ENCODE measurements at places on chromosomes 12 and 14. TPM values are rescaled to one million over a fixed set of nuclear protein-coding genes. Genes with fewer than 3 reads are reported as not detected.

CHGA gene
- total RNA-seq = 9.6 TPM

CD69 gene
- 18.2 TPM for total RNA-seq

FGF6 gene
- not detected for total RNA-seq

SRRM4 gene
- total RNA-seq = not detected

AKAP6 gene
- total RNA-seq = 13.4 TPM

DNA sequence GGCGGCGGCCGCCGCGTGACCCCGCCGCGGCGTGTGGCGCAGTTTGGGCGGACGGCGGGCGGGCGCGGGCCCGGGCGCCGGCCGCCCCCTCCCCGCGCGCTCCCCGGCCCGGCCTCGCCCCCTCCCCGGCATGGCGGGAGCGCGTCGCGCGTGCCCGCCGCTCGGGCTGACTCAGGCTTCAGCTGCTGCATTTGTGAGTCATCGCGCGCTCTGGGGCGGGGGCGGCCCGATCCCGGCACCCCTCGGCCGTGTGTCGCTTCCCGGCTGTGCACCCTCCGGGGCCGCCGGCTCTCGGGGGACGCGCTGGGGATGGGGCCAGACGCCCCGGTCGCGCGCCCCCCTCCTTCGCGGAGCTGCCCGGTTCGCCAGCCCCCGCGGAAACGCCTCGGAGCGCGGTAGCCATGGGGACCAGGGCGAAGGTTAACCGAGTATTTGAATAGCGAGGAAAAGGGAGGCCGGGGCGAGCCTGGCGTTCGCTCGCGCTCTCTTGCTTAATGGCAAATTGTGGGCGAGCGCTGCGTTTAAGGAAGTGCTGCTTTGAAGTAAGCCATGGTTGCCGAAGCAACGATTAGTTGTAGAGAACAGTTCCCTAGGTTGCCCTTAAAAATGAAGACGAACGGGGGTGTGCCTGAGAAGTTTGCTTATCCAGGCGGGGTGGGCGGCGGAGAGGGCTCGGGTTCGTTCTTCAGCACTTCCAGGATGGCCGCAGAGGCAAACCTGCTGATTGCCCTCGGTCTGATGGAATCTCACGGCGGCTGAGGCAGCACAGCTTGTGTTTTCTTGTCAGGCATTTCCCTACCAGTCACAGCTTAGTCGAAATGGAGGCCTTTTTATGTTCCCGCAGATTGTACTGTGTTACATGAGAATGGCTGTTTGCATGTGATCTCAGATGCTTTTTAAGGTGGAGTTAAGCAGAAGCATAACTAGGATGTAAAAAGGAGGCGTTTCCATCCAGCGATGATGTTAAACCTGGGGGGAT lies 896 bp downstream of the EIF5 start:
- peaks cover 44% of the 10 kb centered on the region for H3K36me3 ChIP-seq
- peak overlapping the region; percentile 99 for H3K4me3 ChIP-seq
- H3K27me3 ChIP-seq = no peaks in the 10 kb centered on the region
- peak overlapping the region; percentile 100 for H3K27ac ChIP-seq

- no peaks in the 10 kb centered on the region for H3K27me3 ChIP-seq
- H3K36me3 ChIP-seq = no peaks in the 10 kb centered on the region
- H3K27ac ChIP-seq = no peak overlapping the region
- no peak for DNase-seq
These were observed 19.7 kb downstream of the CORO1C start for GRCh38 chr12:108711489-108712164.

DNA sequence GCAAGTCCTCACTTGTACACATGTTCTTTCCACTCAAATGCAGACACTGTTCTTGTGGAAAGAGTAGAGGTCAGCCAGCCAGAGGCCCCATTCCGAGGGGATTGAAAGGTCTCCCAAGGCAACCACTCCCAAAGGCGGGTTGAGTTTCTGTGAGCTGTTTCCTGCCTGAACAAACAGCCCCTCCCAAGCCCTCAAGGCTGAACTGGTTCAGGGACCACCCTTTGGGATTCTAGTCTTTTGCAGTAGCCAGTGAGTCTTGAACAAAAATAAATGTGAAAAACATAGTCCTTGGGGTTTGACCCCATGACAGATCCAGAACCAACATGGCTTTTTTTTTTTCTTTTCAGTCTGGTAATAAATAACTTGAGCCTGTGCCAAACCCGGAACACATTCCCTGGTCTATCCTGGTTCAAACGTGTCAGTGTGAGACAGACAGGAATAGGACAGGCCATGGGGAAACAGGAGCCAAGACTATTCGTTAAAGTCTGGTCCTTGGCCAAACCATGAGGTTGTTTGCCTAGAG lies 17.6 kb upstream of the STK38L start:
- no peaks in the 10 kb centered on the region for H3K4me1 ChIP-seq
- no peak overlapping the region for H3K4me3 ChIP-seq
- no peaks in the 10 kb centered on the region for H3K27me3 ChIP-seq
- H3K27ac ChIP-seq = no peak overlapping the region
- no peak for DNase-seq
- no peaks in the 10 kb centered on the region for H3K36me3 ChIP-seq

GRCh38 chr12:88062474-88062873 lies 33.3 kb upstream of the C12orf50 start:
- DNase-seq = no peak
- H3K36me3 ChIP-seq = peaks cover 3% of the 10 kb centered on the region
- no peak overlapping the region for H3K27ac ChIP-seq

DNA sequence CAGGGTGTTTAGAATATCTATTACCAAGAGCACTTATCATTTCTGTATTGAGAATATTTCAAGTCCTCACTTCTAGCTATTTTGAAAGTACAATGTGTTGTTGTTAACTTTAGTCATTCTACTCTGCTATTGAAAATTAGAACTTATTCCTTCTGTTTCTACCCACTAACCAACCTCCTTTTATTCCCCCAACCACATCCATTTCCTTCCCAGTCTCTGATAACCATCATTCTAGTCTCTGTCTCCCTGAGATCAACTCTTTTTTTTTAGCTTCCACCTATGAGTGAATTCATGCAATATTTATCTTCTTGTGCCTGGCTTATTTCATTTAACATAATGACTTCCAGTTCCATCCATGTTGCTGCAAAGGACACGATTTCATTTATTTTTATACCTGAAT lies 290.6 kb upstream of the OR4E1 start:
- no peak overlapping the region for H3K4me3 ChIP-seq
- no peaks in the 10 kb centered on the region for H3K4me1 ChIP-seq
- H3K27ac ChIP-seq = no peak overlapping the region
- H3K36me3 ChIP-seq = no peaks in the 10 kb centered on the region
- no peak for DNase-seq

DNA sequence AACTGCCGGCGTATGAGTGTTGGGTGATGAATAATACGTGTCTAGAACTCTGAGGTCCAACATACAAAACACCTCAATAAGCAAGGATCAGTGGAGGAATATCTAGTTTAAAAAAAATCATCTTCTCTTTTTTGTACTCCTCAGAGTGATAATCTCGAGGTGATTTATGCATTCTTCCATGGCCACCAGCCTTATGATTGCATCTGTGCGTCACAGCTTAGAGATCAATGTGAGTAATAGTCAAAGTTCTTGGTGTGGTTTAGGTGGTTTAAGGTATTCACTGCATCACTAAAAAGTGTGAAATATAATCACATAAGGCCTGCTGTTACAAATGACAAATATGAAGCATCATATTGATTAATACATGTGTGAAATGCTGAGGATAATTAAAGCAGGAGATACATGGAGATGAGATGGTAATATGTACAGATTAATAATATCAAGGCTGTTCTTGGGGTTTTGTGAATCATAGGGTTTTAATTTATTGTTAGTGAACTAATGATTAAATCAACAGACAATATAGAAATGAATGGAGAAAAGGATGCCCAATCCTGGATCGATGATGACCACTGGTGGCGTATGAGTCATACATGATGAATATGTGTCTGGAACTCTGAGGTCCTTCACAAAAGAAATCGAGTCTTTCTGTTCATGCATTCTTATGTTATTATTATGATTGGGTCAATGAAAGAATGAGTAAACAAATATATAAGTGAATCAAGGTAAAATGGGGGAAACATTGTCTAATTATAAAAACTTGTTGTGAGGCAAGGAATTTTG lies 68.8 kb upstream of the RTL1 start:
- no peak for DNase-seq
- H3K27me3 ChIP-seq = no peaks in the 10 kb centered on the region
- no peak overlapping the region for H3K4me3 ChIP-seq
- H3K36me3 ChIP-seq = no peaks in the 10 kb centered on the region

- H3K4me1 ChIP-seq = no peaks in the 10 kb centered on the region
- no peak for DNase-seq
- no peaks in the 10 kb centered on the region for H3K36me3 ChIP-seq
- H3K27ac ChIP-seq = no peak overlapping the region
- H3K4me3 ChIP-seq = no peak overlapping the region
- H3K27me3 ChIP-seq = no peaks in the 10 kb centered on the region
These were observed 84.5 kb upstream of the KCNA1 start for GRCh38 chr12:4825011-4825858.

- H3K27me3 ChIP-seq = no peaks in the 10 kb centered on the region
- peaks cover under 1% of the 10 kb centered on the region for H3K36me3 ChIP-seq
- no peak overlapping the region for H3K4me3 ChIP-seq
- no peak overlapping the region for H3K27ac ChIP-seq
These were observed 206.1 kb downstream of the SLC41A2 start for GRCh38 chr12:104752016-104752415.

DNA sequence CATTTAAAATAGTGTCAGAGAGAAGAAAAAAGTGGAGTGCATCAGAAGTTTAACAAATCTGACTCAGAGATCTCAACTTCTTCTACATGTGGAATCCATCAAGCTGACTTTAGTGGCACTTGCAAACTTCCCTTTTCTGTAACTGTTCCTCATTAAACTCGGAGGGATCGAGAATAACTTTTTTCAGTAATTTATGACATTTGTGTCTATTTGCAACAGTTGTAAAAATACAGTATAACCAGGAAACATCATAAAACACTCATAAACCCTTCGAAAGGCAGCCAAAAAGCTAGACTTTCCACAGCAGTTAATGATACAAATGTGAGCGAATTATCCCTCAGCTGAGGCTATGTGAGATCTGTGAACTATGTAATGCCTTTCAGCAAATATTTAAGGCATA lies 1936.8 kb upstream of the SEL1L start:
- H3K27ac ChIP-seq = no peak overlapping the region
- no peak overlapping the region for H3K4me3 ChIP-seq
- no peak for DNase-seq
- no peaks in the 10 kb centered on the region for H3K4me1 ChIP-seq
- no peaks in the 10 kb centered on the region for H3K27me3 ChIP-seq
- H3K36me3 ChIP-seq = no peaks in the 10 kb centered on the region

DNA sequence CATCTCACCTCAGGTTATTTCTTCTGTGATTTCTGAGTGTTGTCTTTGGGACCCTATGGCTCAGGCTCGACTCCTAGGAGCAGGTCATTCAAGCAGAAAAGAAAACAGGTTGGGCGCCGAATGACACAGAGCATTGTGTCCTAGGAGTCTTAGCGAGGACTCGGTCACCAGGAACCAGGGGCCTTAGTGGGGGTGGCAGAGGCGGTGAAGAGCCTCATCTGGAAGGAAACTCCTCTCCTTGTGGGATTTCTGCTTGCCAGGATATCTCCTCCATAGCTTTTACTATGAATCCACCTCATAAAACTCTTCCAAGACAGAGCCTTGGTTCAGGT lies 630 bp downstream of the PLEKHH1 start:
- H3K4me1 ChIP-seq = peaks cover 54% of the 10 kb centered on the region
- H3K27ac ChIP-seq = peak overlapping the region; percentile 90
- H3K36me3 ChIP-seq = no peaks in the 10 kb centered on the region
- peak; percentile 91 for DNase-seq
- no peaks in the 10 kb centered on the region for H3K27me3 ChIP-seq

DNA sequence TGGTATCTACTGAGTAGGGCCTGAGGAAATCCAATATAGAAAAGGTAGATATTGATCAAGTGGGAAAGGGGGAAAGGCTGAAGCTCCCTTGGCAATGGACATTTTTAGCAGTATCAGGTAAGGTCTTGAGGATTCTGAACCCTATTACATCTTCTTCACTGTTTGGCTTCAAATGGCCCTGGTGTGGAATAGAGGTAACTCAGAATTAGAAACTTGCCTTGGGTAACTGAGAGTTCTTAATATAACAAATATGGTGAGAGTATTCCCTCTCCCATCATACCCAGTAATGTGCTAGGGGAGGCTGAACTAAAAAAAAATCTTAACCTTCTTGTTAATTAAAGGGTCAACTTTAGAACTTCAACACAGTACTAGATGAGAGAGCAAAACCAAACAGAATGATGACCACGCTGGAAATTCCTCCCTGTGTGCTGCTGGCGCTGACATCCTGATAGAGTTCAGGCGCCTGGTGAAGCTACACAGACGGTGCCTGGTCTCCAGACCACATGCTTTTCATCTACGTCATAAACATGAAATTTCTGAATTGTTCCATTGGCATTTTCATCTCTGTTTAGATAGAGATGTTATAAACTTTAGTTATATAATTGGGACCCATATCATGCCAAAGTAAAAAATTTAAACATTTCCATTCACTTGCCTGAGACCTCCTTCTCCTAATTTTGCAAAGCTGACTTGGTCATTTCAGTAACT lies 128.3 kb downstream of the AKAP6 start:
- no peak overlapping the region for H3K27ac ChIP-seq
- DNase-seq = no peak
- H3K27me3 ChIP-seq = no peaks in the 10 kb centered on the region
- no peaks in the 10 kb centered on the region for H3K36me3 ChIP-seq

GRCh38 chr12:34287437-34287836 lies 265.1 kb downstream of the ALG10 start:
- H3K36me3 ChIP-seq = no peaks in the 10 kb centered on the region
- no peak overlapping the region for H3K4me3 ChIP-seq
- H3K27ac ChIP-seq = no peak overlapping the region
- H3K4me1 ChIP-seq = no peaks in the 10 kb centered on the region

- H3K36me3 ChIP-seq = no peaks in the 10 kb centered on the region
- H3K4me1 ChIP-seq = no peaks in the 10 kb centered on the region
- H3K27ac ChIP-seq = no peak overlapping the region
- DNase-seq = no peak
- H3K27me3 ChIP-seq = no peaks in the 10 kb centered on the region
These were observed 28.6 kb upstream of the ADAMTS20 start for GRCh38 chr12:43580601-43581000.

DNA sequence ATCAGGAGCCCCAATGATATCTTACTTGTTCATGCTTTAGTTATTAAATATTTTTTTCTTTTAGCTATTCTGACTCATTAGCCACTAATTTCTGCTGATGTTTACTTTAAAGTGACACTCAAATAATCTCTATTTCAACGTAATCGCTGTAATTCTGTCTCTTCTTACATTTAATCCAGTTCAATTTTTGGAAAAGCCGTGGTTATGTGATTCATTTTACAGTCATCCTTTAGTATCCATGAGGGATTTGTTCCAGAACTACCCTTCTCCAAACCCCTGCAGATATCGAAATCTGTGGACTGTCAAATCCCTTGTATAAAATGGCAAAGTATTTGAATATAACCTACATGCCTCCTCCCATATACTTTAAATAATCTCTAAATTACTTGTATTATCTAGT lies 1103.4 kb downstream of the LRFN5 start:
- no peak overlapping the region for H3K4me3 ChIP-seq
- no peak for DNase-seq
- H3K27ac ChIP-seq = no peak overlapping the region
- no peaks in the 10 kb centered on the region for H3K36me3 ChIP-seq
- no peaks in the 10 kb centered on the region for H3K27me3 ChIP-seq

All from thyroid gland (tissue), 4 donors.